Activated T-helper 1 cell treated with anti-CD3 and anti-CD28 coated beads, Interleukin-12 subunit alpha, Interleukin-12 subunit beta, Interleukin-2, Interleukin-4 antibody, amounts not matched to agents 30 ng/mL and 10 ng/mL and 1 ng/mL, durations not matched to agents 14 hours and 24 hours and 36 hours (primary cell): ENCODE measurements at places on chromosomes 2 and 18.

DNA sequence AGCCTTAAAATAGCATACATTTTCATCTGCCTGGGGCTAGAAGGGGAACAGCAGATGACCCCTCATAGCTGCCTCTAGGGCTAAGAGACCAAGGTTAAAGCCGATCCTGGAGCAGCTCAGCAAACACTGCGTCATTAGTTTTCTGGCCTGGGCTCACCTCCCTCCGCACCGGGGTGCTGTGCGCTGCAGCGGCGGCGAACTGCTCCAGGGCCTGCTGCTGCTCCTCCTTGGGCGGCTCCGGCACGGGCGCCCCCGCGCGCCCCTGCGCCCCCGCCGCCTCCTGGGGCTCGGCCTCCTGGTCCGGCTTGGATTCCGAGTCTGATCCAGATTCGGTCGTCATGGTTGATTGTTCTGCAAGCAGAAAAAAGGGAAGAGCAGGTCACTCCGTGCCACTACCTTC is 55.0 kb downstream of the EPB41L3 start:
- H3K27ac ChIP-seq, result no peak overlapping the region
- H3K36me3 ChIP-seq, result no peaks in the 10 kb centered on the region
- H3K4me3 ChIP-seq, result no peak overlapping the region
- H3K4me1 ChIP-seq, result no peaks in the 10 kb centered on the region
- no peak for DNase-seq

DNA sequence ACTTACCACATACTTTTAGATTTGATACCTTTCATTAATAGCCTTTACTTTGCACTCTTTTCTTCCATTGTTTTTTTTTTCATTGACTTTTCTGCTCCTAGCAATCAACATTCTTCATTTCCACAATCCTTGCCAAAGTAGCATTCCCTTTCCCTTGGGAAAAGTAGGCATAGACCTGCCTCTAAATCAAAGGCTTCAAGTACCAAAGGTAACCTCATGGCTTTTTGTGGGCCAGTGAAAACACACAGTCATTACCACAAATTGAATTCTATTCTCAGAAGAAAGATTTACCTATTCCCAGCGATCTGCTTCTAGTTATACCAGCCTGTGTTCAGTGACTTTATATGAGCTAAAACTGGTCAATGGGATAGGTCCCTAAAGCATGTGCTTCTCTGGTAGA is 109.2 kb downstream of the SOCS6 start:
- H3K4me3 ChIP-seq, result no peak overlapping the region
- peaks cover 3% of the 10 kb centered on the region for H3K27me3 ChIP-seq
- DNase-seq, result no peak
- H3K36me3 ChIP-seq, result no peaks in the 10 kb centered on the region

DNA sequence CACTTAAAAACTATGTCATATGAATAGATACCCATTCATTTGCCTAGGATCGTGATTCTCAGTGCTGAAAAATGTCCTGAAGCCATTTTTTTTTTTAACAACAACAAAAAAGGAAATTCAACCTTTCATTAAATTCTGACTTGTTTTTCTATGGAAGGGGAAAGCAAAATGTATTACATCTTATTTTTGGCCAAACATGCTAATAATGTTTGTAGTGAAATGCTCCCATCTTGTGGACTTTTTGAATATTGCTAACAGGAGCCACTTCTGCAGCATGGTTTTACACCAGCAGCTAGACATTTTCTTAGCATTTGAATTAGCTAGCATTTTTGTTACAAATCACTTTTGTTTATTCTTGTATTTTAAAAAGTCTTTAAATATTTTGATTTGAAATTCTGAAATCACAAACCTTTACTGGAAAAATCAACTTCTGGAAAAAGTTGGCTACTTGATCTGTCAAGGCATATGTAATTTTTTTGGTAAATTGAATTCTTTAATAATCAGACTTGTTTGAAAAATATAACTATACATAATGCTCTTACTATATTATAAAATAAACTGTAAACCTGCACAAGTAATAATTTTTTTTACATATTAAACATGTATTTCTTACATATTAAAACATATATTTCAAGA is 75.8 kb downstream of the KIDINS220 start:
- H3K27ac ChIP-seq, result no peak overlapping the region
- DNase-seq, result no peak
- no peaks in the 10 kb centered on the region for H3K4me1 ChIP-seq
- H3K27me3 ChIP-seq, result no peaks in the 10 kb centered on the region

DNA sequence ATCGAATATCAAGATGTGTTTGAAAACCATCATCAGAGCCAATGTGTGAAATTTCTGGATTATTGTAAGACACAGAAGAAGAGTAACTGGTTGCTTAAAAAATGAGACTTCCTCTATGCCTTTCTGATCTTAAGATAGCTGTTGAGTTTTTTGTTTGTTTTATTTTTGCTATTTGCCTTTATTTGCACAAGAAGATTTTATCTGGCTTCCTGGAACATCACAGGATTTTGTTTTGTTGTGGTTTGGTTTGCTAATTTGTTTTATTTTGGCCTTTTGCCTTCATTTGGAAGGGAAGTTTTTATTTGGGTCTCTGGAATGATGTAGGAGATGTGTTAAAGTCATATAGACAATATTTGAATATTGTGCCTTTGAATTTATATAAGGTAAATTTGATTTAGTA is 3.9 kb upstream of the CYTIP start:
- H3K4me3 ChIP-seq, result peak overlapping the region; percentile 84
- H3K36me3 ChIP-seq, result peaks cover 14% of the 10 kb centered on the region
- H3K27me3 ChIP-seq, result no peaks in the 10 kb centered on the region

DNA sequence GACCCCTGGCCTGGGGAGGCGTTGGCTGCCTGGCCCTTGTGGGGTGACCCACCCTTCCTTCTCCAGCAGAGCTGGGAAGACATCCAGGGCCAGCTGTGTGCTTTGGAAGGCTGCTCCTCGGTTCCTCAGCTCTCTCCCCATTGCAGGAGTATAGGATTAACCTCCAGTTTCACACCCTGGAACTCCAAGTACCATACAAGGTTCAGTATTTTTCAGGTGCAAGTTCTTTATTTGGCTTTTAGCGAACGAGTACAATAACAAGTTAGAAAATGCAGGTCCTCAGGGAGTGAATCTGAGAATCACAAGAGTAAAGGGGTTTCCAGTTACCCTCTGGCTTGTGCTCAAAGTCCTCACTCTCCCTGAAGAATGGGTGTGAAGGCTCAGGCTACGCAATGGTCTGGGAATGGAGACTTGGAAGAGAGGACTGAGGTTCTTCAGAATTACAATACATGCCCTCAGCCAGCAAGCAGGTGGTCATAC is 101.2 kb downstream of the APOB start:
- no peaks in the 10 kb centered on the region for H3K4me1 ChIP-seq
- no peak for DNase-seq
- H3K27me3 ChIP-seq, result peaks cover 2% of the 10 kb centered on the region
- no peak overlapping the region for H3K27ac ChIP-seq

- no peak overlapping the region for H3K27ac ChIP-seq
- no peaks in the 10 kb centered on the region for H3K4me1 ChIP-seq
- DNase-seq, result no peak
- no peaks in the 10 kb centered on the region for H3K27me3 ChIP-seq
- no peaks in the 10 kb centered on the region for H3K36me3 ChIP-seq
Observed at GRCh38 chr18:45282101-45282812, 333.0 kb upstream of the SLC14A2 start.

DNA sequence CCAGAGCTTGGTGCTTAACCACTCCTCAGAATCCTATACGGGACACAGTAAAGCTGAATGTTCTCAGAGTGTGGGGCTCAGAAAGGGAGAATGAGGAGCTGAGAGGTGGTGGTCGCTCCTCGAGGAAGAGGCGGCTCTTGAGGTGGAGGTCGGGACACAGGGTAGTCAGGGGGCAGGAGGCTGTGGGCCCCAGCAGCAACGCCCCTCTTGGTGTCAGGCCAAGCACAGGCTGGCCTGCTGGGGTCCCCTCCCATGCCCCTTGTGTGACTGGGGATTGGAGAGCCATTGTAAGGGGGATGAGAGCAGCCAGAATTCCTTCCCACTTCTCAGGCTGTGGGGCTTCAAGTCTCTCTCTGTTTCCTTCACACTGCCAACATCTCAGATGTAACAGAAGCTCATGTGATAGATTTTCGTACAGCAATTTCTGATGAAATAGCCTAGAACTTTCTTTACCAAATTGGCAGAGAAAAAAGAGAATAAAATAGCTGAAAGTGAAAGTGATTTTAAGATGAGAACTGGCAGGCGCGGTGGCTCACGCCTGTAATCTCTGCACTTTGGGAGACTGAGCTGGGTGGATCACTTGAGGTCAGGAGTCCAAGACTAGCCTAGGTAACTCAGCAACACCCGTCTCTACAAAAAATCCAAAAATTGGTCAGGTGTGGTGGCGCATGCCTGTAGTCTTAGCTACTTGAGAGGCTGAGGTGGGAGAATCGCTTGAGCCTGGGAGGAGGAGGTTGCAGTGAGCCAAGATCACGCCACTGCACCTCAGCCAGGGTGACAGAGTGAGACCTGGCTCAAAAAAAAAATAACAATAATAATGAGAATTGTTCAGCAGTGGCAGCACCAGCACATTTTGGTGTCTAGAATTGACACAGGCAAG is 61.1 kb upstream of the RPL31 start:
- H3K4me1 ChIP-seq, result peaks cover 12% of the 10 kb centered on the region
- no peaks in the 10 kb centered on the region for H3K27me3 ChIP-seq

GRCh38 chr18:69491576-69491975 is 90.9 kb downstream of the DOK6 start:
- H3K36me3 ChIP-seq, result no peaks in the 10 kb centered on the region
- no peak for DNase-seq
- no peaks in the 10 kb centered on the region for H3K27me3 ChIP-seq

GRCh38 chr2:186532891-186533290 is 46.8 kb downstream of the ZC3H15 start:
- DNase-seq, result no peak
- no peak overlapping the region for H3K27ac ChIP-seq
- no peaks in the 10 kb centered on the region for H3K36me3 ChIP-seq
- H3K27me3 ChIP-seq, result peaks cover 3% of the 10 kb centered on the region
- H3K4me1 ChIP-seq, result no peaks in the 10 kb centered on the region

DNA sequence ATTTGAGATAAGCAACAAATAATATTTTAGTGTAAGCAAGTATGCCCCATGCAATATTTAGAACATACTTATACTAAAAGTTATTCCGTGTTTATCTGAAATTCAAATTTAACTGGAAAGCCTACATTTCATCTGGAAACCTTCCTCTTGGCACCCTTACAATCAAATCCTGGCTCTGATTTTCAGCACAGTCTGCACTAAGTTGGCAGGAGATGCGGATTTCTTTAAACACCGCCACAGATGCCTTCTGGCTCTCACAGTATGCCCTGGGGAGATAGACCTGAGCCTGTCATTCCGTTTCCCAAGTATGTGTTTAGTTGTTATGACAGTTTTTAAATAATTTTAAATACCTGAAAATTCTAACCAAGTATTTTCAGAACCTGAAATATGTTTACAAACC is 7.3 kb upstream of the MLPH start:
- DNase-seq, result no peak
- no peak overlapping the region for H3K4me3 ChIP-seq
- peaks cover 37% of the 10 kb centered on the region for H3K27me3 ChIP-seq
- no peaks in the 10 kb centered on the region for H3K36me3 ChIP-seq
- H3K4me1 ChIP-seq, result peaks cover 7% of the 10 kb centered on the region

GRCh38 chr18:59345556-59345955 is 13.5 kb downstream of the LMAN1 start:
- no peak overlapping the region for H3K27ac ChIP-seq
- H3K36me3 ChIP-seq, result peaks cover 74% of the 10 kb centered on the region
- no peak overlapping the region for H3K4me3 ChIP-seq
- H3K4me1 ChIP-seq, result peaks cover 56% of the 10 kb centered on the region
- no peak for DNase-seq

GRCh38 chr2:122927197-122927596 is 1097.9 kb upstream of the CNTNAP5 start:
- no peak overlapping the region for H3K27ac ChIP-seq
- H3K27me3 ChIP-seq, result no peaks in the 10 kb centered on the region
- no peaks in the 10 kb centered on the region for H3K4me1 ChIP-seq
- DNase-seq, result no peak
- H3K4me3 ChIP-seq, result no peak overlapping the region
- no peaks in the 10 kb centered on the region for H3K36me3 ChIP-seq

GRCh38 chr2:152650768-152651371 is 66.4 kb downstream of the PRPF40A start:
- no peaks in the 10 kb centered on the region for H3K27me3 ChIP-seq
- DNase-seq, result no peak

DNA sequence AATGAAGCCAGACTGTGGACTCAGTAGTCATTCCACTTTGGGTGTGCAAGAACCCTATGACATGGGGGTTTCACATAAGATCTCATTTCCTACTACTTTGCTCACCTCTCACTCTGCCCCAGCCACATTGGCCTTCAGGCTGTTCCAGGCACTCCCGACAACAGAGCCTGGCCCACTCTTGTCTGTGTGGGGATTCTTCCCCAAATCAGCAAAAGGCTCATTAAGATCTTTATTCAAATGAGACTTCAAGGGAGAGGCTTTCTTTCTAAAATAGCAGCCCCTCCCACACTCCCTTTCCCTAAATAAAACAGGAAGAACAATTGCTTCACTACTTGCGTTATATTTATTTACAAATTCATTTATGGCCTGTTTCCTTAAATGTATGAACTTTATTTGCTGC is 3.5 kb upstream of the CDC42EP3 start:
- no peaks in the 10 kb centered on the region for H3K36me3 ChIP-seq
- H3K27me3 ChIP-seq, result peaks cover 5% of the 10 kb centered on the region
- DNase-seq, result no peak
- H3K4me3 ChIP-seq, result no peak overlapping the region
- no peak overlapping the region for H3K27ac ChIP-seq

DNA sequence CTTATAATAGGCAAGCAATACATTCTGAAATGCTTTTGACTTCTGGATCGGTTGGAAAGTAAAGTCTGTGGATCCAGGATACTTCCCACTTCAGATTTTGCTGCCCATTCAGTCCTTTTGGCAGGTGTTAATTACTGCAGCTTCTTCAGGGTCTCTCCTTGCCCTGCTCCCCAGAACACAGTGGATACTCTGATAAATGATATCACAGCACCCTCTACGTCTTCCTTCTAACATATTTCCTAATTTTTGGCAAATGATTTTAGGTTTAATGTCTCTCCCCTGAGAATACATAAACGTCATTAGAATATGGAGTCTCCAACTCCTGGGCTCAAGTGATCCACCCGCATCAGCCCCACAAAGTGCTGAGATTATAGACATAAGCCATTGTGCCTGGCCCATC is 249.8 kb downstream of the NYAP2 start:
- H3K4me3 ChIP-seq, result no peak overlapping the region
- DNase-seq, result no peak
- no peaks in the 10 kb centered on the region for H3K36me3 ChIP-seq
- no peak overlapping the region for H3K27ac ChIP-seq
- H3K4me1 ChIP-seq, result no peaks in the 10 kb centered on the region
